ENCODE measurements at places on chromosomes 11 and 22. TPM values are rescaled to one million over a fixed set of nuclear protein-coding genes. Genes with fewer than 3 reads are reported as not detected.

SLC22A12 gene
- not detected for total RNA-seq

SCGB2A2 gene
- total RNA-seq = not detected

KCTD14 gene
- 0.29 TPM for total RNA-seq

MAJIN gene
- not detected for total RNA-seq

MS4A7 gene
- total RNA-seq = 0.36 TPM

OR51D1 gene
- total RNA-seq = not detected

DNA sequence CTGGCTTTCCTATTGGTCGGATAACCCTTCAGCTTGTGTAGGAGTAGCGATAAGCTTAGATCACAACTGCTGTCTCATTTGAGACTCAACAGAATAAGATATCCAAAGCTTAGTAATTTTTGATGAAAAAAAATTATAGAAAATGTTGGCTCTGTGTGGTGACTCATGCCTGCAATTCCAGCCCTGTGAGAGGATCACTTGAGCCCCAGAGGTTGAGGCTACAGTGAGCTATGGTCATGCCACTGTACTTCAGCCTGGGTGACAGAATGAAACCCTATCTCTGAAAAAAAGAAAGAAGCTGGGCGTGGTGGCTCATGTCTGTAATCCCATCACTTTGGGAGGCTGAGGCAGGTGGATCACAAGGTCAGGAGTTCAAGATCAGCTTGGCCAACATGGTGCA, 55.6 kb upstream of the RRM1 start:
- H3K36me3 ChIP-seq = no peaks in the 10 kb centered on the region
- DNase-seq = no peak
- H3K27me3 ChIP-seq = no peaks in the 10 kb centered on the region
- peaks cover 2% of the 10 kb centered on the region for H3K4me1 ChIP-seq
- no peak overlapping the region for H3K4me3 ChIP-seq

- DNase-seq = no peak
- no peaks in the 10 kb centered on the region for H3K27me3 ChIP-seq
- no peak overlapping the region for H3K4me3 ChIP-seq
- no peak overlapping the region for H3K27ac ChIP-seq
These were observed 10.7 kb upstream of the RPS3 start for GRCh38 chr11:75388386-75389275.

DNA sequence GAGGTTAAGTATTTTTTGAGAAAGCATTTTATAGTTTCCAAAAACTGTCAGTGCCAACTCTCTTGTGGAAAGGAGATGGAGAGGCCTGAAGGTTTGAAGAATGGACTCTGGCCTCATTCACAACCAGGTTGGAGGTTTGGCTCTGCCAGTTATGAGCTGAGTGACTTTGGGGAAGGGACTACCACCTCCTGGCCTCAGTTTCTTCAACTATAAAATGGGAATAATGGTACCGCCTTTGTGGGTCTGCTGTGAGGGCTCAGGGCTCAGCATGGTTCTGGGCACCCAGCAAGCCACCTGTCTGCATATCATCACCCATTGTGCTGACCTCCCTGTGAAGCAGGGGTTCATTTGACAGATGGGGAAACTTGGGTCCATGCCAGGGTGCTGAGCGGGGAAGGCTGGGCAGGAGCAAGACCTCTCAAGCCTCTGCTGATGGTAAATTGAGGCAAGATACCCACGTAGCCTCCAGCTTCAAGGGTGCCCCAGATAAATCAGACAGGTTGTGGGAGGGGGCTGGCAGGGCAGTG, 3.5 kb upstream of the LIF start:
- peaks cover 52% of the 10 kb centered on the region for H3K4me1 ChIP-seq
- H3K27me3 ChIP-seq = no peaks in the 10 kb centered on the region
- H3K36me3 ChIP-seq = peaks cover under 1% of the 10 kb centered on the region
- H3K27ac ChIP-seq = peak overlapping the region; percentile 96
- H3K4me3 ChIP-seq = no peak overlapping the region

GRCh38 chr22:37419370-37419968, 7.8 kb downstream of the ELFN2 start:
- no peaks in the 10 kb centered on the region for H3K36me3 ChIP-seq
- no peak overlapping the region for H3K27ac ChIP-seq
- peak overlapping the region; percentile 47 for H3K4me3 ChIP-seq
- H3K27me3 ChIP-seq = peaks cover 49% of the 10 kb centered on the region
- no peak for DNase-seq

GRCh38 chr11:107696140-107696539, 15.7 kb downstream of the SLN start:
- peak overlapping the region; percentile 48 for H3K27ac ChIP-seq
- H3K4me3 ChIP-seq = no peak overlapping the region
- peaks cover 20% of the 10 kb centered on the region for H3K4me1 ChIP-seq
- peak; percentile 85 for DNase-seq
- no peaks in the 10 kb centered on the region for H3K36me3 ChIP-seq

All from osteoblast (primary cell).